ENCODE measurements at places on chromosomes 16 and 17.

DNA sequence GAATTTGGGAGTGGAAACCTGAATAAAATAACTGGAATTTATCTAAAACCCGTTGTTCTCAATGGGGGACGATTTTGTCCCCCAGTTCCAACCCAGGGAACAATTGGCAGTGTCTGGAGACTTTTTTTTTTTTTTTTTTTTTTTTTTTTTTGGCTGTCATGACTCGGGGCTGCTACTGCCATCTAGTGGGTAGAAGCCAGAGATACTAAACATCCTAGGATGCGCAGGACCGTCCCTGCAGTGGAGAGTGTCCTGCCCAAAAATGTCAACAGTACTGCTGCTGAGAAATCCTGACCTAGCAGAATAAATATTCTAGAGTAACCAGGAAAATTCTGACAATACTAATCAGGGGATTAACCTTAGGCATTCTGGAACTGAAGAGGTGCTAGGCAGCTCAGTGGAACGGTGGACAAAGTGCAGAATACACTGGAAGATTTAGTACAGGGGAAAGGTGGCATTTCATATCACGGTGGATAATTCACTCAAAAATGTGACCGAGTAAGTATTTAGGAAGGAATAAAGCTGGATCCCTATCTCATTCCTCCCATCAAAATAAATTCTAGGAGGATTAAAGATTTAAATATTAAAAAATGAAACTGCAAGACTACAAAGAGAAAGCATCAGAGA is 107.6 kb downstream of the SPECC1 start:
- peak; percentile 77 for DNase-seq

DNA sequence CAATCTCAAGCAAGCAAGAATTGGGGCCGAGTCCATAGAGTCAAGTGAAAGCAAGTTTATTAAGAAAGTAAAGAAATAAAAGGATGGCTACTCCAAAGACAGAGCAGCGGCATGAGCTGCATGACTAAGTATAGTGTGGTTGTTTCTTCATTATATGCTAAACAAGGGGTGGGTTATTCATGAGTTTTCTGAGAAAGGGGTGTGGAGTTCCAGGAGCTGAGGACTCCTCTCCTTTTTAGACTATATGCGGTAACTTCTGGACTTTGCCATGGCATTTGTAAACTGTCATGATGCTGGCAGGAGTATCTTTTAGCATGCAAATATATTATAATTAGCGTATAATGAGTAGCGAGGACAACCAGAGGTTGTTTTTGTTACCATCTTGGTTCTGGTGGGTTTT is 819.9 kb downstream of the KCNJ2 start:
- no peak for DNase-seq

- peak; percentile 96 for DNase-seq
Measured at GRCh38 chr17:62750631-62751051, 57.5 kb downstream of the MARCHF10 start.

- no peak for DNase-seq
Measured at GRCh38 chr16:81710596-81710995, 68.5 kb upstream of the PLCG2 start.

DNA sequence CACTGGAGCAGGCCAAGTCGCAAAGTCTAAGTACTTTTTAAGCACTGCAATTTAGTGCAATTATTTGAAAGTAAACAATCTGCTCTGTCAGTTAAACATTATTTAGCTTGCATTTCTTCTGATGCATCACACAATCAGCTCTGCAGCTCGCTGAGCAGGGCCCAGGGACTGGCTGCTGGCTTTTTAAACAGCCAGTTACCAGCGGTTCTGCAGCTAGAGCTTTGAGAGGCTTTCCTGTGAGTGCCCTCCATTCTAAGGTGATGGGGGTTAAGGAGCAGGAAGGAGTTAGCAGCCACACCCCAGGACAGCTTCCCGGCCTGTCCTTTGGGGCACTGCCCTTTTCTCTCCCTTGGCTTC is 154.3 kb downstream of the SALL1 start:
- no peak for DNase-seq

DNA sequence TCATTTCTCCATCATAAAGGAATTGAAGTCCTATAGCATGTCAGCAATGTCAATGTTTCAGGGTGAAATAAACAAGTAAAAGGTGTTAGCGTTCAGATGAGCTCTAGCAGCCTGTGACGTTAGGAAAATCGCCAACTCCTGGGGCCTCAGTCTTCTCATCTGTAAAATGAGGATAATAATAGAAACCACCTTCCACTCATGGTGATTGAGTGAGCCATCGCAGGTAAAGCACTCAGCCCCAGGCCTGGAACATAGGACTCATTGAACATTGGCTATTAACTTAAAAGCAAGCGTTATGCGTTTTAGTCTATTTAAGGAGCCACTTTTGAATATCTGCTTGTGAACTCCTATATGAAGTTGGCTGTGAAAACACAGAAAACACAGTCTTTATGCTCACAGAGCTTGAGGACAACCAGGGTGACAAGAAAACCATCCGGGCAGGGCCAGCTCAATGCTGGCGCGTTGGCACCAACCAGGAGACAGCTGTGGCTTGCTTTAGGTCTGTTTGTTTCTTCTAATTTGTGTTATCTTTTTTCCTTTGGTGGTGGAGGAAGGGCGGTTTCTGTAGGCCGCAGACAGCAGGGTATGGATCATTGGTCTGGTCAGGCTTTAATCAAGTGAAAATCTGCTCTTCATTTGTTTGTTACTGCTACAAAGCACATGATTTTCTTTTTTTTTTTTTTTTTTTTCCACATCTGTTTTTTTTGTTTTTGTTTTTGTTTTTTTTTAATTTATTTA is 35.7 kb upstream of the MED9 start:
- no peak for DNase-seq

GRCh38 chr17:40995116-40995515 is 1.2 kb upstream of the KRTAP3-3 start:
- no peak for DNase-seq

- no peak for DNase-seq
Measured at GRCh38 chr16:67539691-67540635, 11.3 kb downstream of the RIPOR1 start.

DNA sequence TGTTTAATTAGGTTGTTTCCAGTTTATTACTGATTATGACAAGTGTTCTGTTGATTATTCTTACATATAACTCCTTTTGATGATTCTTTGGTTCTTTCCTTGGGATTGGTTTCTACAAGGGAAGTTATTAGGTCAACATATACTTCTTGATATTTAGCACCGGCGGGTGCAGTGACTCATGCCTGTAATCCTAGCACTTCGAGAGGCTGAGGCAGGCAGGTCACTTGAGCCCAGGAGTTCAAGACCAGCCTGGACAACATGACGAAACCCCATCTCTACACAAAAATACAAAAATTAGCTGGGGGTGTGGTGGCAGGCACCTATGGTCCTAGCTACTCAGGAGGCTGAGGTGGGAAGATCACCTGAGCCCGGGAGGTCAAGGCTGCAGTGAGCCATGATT is 120.2 kb upstream of the HAS3 start:
- DNase-seq = no peak

DNA sequence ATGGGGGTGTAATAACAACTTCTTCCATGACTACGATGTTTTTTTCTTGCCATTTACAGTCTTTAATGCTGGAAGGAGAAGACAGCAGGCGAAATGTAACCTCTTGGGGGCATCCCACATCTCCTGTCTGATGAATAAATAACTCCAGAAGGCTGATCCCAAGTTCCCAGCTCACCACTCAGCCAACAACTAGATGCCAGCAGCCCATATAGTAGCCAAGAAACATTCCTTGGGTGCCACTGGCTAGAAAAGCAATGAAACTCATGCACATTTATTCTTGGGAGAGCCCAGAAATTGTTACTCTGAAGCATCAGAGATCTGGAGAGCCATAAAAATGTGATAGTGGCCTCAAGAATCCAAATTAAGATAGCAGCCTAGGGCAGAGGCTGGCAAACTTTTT is 22.7 kb upstream of the TMEM101 start:
- DNase-seq = no peak

- no peak for DNase-seq
Measured at GRCh38 chr17:3960764-3961163, 3.5 kb downstream of the ATP2A3 start.

GRCh38 chr16:4401094-4401501 is 15.3 kb downstream of the CORO7 start:
- DNase-seq = no peak

GRCh38 chr16:802914-803753 is 2.6 kb upstream of the GNG13 start:
- no peak for DNase-seq

DNA sequence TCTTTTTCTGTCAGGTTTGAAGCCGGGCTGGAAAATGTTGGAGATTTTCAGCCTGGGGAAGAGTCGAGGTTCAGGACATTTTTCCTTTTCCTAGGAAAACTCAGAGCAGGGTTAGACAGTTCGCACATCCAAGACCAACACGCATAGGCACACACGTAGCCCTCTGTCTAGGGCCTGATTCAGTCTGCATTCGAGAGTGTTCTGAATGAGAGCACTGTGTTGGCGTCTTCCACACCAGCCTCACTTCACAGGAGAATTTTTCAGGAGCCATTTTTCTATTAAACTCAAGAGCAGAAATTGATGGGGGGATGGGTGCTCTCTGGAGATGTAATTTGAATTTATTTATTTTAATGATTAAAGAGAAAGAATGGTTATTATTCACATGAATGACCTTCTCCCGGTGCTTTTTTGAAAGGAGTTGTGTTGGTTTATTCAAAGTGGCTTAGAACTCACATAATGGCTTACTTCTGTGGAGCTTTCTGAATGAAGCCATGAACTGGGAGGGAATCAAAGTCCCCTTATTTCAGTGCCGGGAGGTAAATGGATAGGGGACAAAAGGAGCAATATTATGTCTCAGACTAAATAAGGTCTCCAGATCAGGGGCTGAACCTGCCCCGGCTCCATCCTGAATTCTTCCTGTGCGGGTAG is 194.3 kb downstream of the CCDC182 start:
- no peak for DNase-seq

GRCh38 chr16:20942256-20942655 is 41.7 kb downstream of the LYRM1 start:
- no peak for DNase-seq

DNA sequence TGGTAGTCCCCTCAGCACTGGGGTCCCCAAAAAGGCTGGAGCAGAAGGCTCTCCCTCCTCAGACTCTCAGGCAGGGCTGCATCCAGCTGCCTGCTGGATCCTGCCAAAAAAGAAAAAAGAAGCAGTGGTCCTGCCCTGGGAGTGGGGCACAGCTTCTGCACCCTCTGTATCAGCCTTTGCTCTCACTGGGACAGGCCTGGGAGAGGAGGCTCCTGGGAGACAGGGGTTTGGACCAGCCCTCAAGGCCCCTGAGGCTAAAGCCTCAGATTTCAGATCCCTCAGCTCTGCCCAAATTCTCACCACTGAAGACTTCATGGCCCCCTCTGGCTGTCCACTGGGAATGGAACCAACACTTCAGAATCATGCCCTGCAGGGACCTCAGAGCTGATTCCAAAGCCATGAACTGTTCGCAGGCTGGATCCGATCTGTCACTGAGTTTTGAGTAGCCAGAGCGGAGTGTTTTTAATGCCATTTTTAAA is 96.9 kb downstream of the C16orf78 start:
- DNase-seq = peak; percentile 28

- no peak for DNase-seq
Measured at GRCh38 chr17:41724476-41725050, 9.9 kb downstream of the HAP1 start.

- no peak for DNase-seq
Measured at GRCh38 chr17:79282294-79282693, 207.7 kb downstream of the ENGASE start.
